Thyroid gland (tissue), 4 donors: ENCODE measurements at places on chromosomes 3 and 15. TPM values are rescaled to one million over a fixed set of nuclear protein-coding genes. Genes with fewer than 3 reads are reported as not detected.
A peak's percentile ranks its signal among the peaks of the same experiment; 100 is the strongest.

Gene LHFPL4
- total RNA-seq = 0.11 TPM

- no peak for DNase-seq
Measured at GRCh38 chr3:156551261-156551660, 3.7 kb downstream of the SSR3 start.

GRCh38 chr3:126256251-126256650 is 75.9 kb upstream of the ALDH1L1 start:
- DNase-seq = no peak

DNA sequence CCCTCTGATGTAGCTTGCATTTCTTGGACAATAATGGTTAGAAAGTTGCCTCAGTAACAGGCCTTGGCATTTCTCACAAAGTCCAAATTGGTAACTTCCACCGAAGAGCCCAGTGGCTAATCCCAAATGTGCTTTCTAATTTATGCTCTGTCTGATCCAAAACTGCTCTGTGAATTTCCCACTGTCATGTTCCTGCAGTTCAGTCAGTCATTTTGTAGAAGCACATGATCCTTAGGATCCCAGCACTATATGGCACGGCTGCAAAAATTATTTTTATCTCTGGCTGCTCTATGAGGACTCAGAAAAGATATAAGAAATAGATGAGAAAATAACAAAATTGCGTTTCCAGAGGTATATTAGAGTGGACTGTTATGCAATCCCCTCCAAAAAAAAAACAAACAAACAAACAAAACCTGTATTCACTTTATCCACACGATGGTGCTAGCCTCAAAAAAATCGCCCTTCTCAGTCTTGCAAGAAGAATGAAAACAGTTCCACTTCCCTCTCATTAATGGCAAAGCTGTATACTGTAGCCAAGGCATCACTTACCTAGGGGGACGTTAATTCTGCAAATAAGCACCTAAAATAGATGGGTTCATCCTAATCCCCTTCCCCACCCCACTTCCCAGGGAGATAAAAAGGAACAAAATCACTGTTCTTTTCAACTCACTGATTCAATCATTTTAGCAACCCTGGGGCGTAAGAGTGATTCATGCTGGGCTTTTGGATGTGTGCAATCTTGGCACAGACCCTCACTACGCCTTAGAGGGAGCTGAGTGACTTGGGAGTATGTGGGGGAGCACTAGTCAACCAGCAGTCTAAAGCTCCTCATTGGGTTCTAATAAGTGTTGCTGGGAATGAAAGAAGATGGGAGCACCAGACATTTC is 61.3 kb downstream of the TMCO5A start:
- peak; percentile 16 for DNase-seq

- DNase-seq = no peak
Measured at GRCh38 chr3:59115364-59116232, 65.8 kb upstream of the CFAP20DC start.

DNA sequence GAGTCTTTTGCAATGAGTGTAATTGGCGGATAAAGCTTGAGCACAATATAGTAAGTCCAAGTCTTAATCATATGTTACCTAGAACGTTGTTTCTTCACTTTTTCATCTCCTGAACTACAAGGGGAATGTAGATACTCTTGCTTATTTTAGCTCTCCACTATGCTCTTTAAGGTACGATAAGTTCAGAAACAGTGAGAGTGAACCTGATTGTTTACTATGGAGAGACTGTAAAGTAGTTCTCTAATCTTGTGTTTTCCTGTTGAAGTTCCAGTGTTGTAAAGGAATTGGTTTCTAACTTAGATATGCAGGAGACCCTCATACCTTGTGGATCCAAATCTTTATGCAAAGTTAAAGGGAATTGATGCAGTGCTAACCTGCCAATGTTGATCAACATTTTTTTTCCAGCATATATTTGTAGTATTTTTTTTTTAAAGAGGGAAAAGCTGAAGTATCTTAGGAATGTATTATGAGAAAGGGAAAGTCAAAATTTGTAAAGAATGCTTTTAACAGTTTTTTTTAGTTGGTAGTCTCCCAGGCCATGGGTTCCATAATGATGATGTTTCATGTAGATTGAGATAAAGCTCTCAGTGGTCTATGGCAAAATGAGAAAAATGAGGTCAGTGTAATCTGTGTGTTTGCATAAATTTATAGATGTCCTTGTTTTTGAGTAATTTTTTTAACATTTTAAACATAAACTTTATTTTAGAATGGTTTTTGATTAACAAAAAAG is 14.9 kb downstream of the ATP11B start:
- DNase-seq = no peak
